AG20443 (cell line): ENCODE measurements at places on chromosomes 2 and 18.
A peak's percentile ranks its signal among the peaks of the same experiment; 100 is the strongest.

DNA sequence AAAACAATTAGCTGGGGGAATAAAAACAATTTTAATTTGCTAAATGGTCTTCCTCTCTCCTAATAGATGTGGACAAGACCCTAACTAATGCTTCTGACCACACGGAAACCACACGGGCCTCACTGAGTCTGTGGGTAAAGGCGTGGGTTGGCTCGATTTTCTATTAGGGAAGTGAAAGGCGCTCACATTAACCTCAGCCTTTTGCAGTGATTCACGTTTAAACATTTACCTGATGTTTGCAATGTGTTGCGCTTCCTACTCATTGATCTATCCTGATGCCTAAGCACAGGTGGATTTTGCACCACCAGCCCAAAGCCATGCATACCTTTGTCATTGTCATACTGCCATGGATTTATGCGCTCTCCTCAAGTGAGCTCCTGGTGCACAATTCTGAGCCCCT, 35.6 kb upstream of the NRP2 start:
- DNase-seq = no peak

GRCh38 chr2:151965884-151966283, 133.0 kb downstream of the CACNB4 start:
- no peak for DNase-seq

GRCh38 chr18:64663086-64663485, 514.2 kb upstream of the LINC00305 start:
- no peak for DNase-seq

- DNase-seq = no peak
Observed at GRCh38 chr2:219609149-219609750, 11.6 kb downstream of the STK11IP start.

- DNase-seq = no peak
Observed at GRCh38 chr2:7430421-7430868, 513.2 kb downstream of the RNF144A start.

- peak; percentile 77 for DNase-seq
Observed at GRCh38 chr2:109736177-109736827, 57.8 kb upstream of the RGPD5 start.

DNA sequence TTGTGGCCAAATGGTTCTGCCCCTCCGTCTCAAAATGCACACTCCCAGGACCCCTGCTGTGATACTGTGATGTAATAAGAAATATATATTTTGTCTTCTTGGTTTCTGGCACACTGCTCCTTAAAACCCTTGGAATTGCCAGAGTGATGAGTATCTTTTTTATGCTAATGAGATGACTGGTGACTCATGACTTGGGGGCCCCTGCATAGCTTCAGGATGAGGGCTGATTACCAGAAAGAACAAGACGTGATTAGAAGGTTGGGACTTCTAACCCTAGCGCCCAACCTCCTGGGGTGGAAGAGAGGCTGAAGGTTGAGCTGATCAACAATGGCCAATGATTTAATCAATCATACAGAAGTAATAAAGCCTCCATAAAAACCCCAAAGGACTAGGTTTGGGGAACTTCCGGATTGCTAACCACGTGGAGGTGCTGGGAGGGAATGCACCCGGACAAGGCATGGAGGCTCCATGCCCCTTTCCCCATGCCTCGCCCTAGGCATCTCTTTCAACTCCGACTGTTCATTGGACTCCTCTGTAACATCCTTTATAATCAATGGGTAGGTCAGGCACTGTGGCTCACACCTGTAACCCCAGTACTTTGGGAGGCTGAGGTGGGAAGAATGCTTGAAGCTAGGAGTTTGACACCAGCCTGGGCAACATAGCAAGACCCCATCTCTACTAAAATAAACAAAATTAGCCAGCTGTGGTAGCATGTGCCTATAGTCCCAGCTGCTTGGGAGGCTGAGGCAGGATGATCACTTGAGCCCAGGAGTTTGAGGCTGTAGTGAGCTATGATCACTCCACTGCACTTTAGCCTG, 89.1 kb downstream of the HS1BP3 start:
- DNase-seq = peak; percentile 81

GRCh38 chr18:58166278-58166844, 122.3 kb downstream of the NEDD4L start:
- no peak for DNase-seq

- no peak for DNase-seq
Observed at GRCh38 chr2:179636100-179636980, 225.1 kb downstream of the ZNF385B start.

- no peak for DNase-seq
Observed at GRCh38 chr18:50624981-50625380, 65.1 kb downstream of the MAPK4 start.

GRCh38 chr2:45276914-45277313, 267.7 kb upstream of the SIX2 start:
- no peak for DNase-seq

GRCh38 chr2:74010087-74010541, 25.4 kb downstream of the TET3 start:
- no peak for DNase-seq

DNA sequence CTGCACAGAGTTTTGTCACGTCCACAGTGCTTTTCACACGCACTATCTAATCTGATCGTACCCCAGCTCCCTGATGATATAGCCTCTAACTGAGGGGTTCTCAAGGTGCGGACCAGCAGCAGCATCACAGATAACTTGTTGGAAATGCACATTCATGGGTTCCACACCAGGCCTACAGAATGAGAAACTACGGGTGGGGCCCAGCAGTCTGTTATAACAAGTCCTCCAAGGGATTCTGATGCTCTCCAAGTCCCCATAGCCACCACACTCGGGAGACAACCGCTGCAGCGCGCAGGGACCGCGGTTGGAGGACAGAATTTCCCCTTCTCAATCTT, 745 bp upstream of the BZW1 start:
- DNase-seq = no peak

DNA sequence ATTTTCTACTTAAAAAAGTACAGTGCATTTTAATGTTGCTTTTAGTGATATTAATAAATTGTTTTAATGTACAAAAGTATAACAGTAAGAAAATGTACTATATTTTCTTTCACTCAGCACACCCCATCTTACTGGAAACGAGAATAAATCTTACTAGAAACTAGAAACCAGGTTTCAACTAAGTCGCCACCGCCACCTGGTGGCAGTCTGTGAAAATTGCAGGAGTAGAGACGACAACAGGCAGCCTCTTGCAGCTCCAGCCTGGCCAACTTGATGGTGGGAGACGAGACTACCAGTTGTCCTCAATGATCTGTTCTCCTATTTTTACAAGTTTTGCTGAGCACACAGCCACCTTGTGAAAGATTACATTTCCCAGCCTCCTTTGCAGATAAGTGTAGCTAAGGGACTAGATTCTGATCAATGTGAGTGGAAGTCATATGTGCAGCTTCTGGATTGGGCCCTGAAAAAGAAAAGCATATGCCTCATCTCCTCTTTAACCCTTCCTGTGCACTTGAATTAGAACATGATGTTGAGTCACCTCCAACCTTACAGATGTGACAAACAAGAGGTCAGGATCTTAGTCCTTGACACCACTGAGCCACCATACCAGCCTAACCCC, 8.7 kb downstream of the OTOF start:
- peak; percentile 62 for DNase-seq

DNA sequence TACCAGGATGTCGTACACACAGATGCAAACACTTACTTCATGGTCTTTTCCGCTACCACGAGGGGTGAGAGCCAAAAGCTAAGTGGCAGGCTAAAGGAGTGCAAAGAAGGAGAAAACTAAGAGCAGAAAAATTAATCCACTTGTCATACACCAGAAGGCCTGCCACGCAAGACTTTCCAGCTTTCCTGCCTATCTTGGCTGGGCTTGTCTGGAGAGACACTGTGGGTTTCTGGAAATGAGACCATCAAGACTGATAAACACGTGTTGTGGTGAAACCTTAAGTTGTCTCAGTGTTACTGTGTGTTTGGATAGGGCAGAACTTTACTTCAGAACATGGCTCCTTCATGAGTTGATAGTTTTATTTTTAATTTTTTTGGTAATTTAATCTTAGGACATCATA, 175.6 kb downstream of the FMNL2 start:
- no peak for DNase-seq

- no peak for DNase-seq
Observed at GRCh38 chr18:40687399-40687798, 1267.6 kb upstream of the PIK3C3 start.

DNA sequence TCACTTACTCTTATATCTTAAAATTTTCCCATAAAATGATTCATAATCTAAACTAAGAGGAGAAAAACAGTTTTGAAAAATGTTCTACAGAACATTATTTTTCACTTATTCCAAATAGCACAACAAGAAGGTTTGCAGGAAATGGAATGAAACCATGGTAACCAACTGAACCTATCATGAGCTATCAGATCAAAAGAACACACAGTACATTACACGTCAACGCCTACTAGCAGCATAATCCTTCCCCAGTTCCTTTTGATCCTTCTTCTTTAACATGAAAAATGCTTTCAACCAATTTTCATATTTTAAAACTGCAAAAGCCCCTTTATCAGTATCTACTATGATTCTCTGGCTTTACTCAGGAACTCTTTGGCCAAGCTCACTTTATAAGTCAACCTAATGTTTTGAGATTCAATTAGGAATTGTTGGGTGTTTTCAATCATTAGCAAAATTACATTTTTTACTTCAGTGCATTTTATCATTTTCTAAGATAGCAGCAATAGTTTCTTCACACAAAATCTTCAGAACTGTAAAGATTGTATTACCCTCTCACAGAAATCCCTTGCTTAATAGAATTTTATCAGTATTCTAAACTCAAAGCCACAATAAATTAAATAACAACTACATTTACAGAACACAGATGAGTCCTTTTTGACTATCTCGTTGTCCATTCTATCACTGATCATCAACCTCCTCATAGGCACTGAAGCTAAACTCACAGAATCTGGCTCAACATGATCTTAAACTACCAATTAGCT, 102.5 kb downstream of the CHN1 start:
- DNase-seq = no peak

DNA sequence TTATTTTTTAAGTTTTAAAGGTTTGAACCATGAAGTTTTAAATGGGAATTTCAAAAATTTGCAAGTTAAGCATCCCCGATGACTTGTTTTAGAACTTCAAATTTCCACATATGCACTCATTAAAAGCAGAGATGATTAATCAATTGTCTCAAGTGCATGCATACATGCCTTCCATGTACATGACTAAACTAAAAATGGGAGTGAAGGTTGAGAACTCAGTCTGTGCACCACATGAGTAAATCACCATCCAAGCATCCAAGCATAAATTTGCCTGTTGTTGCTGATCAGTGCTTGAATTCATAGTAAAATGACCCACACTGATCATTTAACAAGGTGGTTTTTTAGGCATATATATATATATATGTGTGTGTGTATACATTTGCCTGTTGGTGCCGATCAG, 249.8 kb downstream of the ARHGAP15 start:
- DNase-seq = no peak

GRCh38 chr2:9170458-9171130, 36.0 kb upstream of the ASAP2 start:
- no peak for DNase-seq

GRCh38 chr18:31252522-31252921, 65.4 kb upstream of the DSG1 start:
- DNase-seq = no peak

DNA sequence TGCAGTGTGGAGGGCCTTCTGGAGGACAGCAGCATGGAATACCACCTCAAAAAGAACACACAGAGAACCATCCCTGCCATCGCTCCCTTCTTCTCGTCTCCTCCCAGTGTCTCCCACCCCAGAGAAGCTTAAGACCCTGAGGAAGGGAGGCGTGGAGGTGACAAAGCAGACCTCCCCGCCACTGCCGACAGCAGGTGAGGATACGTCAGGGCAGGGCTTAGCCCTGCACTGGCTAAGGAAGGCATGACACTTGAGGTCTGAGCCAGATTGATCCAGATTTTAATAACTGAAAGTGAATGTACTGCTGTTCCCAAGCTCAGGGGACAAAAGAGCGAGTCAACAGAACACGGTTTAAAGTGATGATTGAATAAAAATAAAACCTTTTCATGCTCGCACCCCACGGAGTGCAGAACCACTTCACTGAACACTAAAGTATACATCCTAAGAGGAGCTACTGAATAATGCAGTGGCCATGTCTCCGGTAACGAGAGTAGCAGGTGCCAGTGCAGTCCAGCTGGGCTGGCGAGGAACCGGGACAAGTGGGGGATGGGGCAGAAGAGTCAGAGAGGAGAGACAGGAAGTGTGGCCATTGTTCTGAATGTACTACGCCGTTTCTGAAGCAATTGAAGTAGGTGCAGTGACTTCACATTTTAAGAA, 391.0 kb downstream of the CDH2 start:
- DNase-seq = no peak

DNA sequence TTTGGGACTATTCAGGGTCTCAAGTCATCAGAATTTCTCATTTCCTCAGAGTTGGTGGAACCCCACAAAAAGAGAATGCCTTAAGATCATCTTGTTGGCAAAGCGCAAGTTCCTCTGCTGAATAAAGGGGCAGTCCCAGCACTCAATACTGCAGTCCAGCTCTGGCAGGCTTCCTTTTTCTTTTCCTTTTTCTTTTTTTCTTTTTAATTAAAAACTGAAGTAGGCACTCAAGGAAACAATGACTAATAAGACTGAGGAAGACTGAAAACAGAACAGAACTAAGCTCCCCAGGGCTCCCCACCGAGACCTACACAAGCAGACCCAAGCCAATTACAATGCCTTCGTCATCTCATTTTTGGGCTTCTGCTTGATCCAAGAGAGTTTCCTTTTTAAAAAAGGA, 82.0 kb downstream of the STK39 start:
- peak; percentile 61 for DNase-seq

DNA sequence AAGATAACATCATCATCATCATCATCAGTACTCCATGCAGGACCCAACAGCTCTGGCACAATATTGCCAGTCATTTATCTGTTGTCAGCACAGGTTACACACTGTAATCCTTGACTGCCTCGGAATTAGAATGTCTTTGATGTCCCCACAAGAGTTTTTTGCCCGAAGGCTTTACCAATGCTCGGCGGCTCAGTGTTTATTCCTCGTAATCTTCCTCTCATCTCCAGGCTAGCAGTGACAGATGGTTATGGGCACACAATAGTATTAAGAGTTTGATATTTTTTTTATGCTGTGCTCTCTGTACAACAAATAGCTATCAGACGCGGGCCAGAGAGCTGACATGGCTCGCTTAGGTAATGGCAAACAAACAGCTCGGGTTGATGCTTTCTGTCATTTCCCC, 515.2 kb downstream of the ZEB2 start:
- no peak for DNase-seq

- no peak for DNase-seq
Observed at GRCh38 chr2:189583227-189584198, 2.9 kb upstream of the SLC40A1 start.

DNA sequence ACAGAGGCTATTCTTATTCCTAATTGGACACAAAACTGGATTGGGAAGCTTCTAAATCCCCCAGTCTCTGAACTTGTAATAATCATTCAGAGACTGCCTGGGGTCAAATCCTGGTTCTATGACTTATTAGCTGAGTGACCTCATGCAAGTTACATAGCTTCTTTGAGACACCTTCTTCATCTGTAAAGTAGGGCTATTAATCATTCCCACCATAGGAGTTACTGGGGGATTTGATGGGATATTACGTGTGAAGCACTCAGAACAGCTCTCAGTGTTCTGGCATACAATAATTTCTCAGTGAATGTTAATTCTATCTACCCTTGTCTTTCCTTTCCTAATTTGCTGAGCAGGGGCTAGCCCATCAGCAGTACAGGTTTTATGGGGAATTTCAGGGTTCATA, 256.7 kb upstream of the TNP1 start:
- DNase-seq = no peak
